GM04503 (cell line): ENCODE measurements at places on chromosomes 4 and X.

DNA sequence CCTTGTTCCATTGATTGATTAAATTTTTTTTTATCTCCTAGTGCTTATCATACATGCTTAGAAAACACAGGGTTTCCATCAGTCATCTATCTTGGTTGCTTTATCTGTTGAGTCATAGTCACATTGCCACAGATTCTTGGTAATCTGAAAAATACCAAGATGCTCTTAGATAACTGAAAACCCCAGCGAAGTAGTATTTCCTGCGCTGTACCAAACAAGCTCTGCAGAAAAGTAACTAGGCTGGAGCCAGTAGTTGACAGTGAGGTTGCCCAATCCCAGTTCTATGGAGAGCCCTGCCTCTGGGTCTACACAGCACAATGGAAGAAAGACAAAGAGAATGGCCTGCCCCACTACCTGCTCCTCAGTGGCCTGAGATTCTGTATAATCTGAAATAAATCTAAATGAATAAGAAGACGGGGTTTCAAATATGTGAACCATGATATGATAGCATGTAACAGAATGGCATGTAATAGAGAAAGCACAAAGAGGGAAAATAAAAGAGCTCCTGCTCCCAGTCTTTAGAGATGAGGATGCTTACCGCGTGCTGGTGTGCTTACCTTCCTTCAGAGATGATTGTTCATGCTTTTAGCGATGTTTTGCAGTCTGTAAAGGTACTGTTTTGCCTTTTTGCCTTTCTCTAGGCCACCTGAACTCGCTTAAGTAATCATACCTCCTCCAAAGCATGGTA lies 55.3 kb upstream of the RAPGEF2 start:
- DNase-seq = no peak

DNA sequence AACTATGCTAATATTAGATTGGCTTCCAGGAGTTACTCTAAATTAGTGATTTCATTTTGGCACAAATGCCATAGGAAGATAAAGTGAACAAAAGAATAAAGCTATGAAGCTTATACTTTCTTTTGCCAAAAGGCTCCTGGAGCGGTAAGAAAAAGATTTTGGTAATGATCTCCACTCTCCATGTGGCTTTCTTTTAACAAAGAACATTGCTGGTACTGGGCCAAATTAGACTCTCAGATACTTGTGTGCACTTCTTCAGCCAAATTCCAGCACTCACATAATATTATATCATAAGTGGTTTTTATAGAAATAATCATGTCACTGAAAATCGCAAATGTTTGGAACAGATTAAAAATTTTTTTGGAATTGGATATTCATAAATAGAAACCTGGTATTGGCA lies 142.4 kb upstream of the FGF13 start:
- no peak for DNase-seq

DNA sequence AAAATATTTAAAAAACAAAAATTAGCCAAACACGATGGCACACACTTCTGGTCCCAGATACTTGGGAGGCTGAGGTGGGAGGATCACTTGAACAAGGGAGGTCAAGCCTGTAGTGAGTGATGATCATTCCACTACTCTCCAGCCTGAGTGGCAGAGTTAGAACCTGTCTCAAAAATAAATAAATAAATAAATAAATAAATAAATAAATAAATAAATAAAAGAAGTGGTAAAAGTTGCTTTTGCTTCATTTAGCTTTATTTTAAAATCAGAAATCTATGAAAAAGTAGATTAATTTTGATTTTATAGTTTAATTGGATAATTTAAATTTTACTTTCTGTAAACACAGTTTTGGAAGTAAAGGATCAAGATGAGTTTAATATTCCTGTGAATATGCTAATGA lies 552.9 kb upstream of the PCDH10 start:
- DNase-seq = no peak

DNA sequence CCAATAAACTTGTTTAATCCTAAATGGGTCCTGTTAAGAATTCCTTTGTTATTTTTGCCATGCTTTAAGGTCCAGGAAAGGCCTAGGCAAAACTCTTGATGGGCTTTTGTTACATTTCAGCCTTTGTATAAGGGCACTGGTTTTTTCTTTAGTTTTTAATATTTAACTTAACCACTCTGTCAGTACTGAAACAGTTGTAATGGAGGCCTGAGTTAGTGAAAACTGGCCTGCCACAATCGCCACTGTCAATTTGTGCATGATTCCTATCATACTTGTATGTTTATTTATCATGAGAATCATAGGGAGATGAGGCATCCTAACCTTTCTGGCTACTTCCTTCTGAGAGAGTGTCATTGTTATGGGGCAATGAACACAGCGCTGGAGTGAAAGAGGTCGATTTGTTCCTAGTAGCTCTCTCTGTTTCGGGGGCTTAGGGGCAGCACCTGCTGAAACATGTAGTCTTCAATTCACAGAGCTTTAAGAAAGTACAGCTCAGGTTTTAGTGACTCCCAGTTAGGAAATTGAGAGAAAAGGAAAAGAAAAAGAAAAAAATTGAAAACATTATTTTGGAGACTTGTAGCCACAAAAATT lies 393.8 kb upstream of the FSTL5 start:
- DNase-seq = no peak

GRCh38 chr4:7060346-7061150 lies 7.3 kb downstream of the GRPEL1 start:
- DNase-seq = no peak

GRCh38 chr4:4328840-4329239 lies 38.8 kb downstream of the ZBTB49 start:
- DNase-seq = no peak

GRCh38 chrX:24448762-24449250 lies 16.3 kb upstream of the PDK3 start:
- no peak for DNase-seq

GRCh38 chr4:55445921-55446577 lies 50.3 kb downstream of the TMEM165 start:
- DNase-seq = peak; percentile 61

GRCh38 chr4:88857588-88857987 lies 160.0 kb upstream of the NAP1L5 start:
- DNase-seq = no peak

DNA sequence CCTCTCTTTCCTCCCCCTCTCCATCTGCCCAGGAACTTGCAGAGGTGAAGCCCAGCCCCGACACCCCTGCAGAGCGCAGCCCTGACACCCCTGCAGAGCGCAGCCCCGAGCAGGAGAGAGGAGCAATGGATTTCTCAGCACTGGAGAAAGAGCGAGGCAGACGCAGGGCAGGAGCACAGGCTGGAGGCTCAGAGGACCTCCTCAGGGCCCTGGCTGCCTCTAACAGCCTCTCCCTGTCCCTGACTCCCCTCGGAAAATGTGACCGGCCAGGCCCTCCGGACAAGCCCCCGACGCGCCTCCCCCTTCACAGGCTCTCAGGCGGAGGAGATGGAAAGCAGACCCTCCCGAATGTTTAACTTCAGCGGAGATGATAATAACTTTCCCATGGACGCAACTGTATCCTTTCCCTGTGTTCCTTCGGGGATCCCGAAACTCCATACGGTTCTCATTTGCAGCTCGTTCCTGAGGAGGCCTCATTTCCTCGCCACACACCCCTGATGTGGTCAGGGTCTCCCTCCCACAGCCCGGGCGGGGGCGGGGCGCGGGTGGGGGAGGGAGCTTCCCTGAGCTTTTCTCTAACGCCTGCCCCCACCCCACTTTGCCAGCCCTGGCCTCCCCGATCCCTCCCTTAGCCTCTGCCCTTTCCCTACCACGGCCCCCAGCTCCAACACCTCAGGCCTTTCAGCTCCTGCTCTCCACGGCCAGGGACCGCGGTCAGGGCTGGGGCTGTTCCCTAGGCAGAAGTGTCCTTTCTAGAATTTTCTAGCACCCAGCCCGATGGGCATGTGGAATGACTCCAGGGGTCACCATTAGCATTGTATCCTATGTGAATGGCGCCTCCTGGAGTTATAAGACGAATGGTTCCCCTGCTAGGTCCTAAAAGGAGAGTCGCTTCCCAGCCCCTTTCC lies 201.1 kb upstream of the BCOR start:
- no peak for DNase-seq

GRCh38 chr4:174869339-174869738 lies 40.3 kb upstream of the GLRA3 start:
- no peak for DNase-seq

DNA sequence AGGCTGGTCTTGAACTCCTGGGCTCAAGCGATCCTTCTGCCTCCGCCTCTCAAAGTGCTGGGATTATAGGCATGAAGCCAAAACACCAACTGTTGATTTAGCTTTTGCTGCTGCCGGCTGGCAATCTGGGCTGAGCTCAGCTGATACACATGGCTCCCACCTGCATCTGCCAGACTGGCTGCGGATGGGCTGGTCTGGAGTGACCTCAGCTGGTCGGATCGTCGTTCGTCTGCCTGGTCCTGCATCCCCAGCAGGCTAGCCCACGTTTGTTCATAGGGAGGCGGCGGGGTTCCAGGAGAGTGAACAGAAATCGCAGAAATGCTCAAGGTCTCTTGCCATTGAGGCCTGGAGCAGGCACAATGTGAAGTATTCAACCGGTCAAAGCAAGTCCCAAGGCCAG lies 74.4 kb upstream of the DDX3X start:
- DNase-seq = no peak

- no peak for DNase-seq
Measured at GRCh38 chrX:18890724-18891547, 93.0 kb downstream of the PHKA2 start.

- no peak for DNase-seq
Measured at GRCh38 chr4:179128299-179128698, 1686.1 kb upstream of the AGA start.

DNA sequence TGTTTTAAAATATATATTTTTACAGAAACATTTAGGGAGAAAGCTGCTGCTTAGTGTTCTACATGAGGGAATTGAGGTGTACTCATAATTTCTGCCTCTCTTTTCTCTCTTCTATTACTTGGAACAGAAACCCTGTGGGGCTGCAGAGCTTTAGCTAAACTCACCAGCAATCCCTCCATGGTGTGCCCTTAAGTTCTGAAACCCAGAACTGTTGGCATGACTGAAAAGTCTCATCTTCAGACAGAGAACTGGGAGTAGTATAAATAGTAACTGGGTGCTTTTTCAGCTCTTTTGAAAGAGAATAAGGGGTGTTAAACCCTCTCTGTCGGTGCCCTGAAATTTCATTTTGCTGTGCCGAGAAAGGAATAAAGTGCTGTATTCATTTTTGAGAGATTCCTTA lies 294.9 kb upstream of the BOD1L1 start:
- no peak for DNase-seq

DNA sequence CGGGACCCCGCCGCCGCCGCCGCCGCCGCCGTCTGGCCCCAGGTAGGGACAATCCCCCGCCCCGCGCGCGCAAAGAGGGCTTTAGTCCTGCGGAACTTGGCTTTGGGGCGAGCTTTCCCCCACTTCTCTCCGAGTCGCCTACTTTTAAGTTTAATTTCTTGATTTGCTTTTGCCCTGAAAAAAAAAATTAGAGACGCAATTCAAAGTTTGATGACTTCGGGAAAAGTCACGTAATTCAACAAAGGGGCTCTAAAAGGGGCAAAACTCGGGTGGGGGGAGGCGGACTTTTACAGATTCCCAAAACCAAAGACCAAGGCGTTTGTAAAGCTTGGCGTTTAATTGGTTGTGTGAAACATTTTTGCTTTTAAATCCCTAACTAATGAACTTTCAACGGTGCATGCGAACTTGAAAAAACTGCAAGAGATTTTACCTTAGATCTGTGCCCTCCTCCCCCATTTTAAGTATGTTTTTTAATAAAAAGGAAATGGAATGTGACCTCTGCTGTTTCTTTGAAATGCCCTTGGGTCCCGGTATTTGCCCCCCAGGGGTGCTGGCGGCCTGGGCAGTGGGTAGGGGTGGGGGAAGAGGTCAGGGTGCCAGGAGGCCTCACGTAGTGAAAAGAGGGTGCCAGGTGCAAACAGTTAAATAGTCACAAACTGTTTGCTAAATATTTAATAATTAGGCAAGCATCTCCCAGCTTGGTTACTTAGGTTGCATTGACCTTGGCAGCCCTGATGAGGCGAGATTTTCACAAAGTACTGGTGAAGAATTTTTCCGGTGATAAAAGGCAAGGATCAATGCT lies 209.7 kb downstream of the NWD2 start:
- DNase-seq = no peak

DNA sequence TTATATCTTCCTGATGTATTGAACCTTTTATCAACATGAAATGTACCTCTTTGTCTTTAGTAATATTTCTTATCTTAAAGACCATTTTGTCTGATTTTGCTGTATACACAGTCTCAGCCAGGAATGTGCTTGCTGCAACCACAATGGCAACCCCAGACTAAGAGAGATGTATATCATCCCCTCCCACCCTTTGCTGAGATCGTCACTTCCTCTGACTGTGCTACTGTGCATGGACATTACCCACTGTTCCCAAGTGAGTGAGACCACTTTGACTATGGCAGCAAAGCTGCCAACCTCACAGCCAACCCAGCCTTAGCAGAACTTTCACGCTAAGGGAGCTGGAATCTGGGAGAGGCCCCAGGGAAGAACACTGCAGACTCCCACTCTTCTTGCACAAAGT lies 46.0 kb downstream of the EIF2S3 start:
- no peak for DNase-seq
